Stimulated activated CD4-positive, alpha-beta T cell treated with anti-CD3 and anti-CD28 coated beads, Interleukin-2, amount 100 ng/mL, for 24 hours (primary cell): ENCODE measurements at places on chromosomes 11 and 22.
A peak's percentile ranks its signal among the peaks of the same experiment; 100 is the strongest.

- peak; percentile 53 for DNase-seq
Observed at GRCh38 chr11:71977743-71978418, 20.8 kb upstream of the IL18BP start.

DNA sequence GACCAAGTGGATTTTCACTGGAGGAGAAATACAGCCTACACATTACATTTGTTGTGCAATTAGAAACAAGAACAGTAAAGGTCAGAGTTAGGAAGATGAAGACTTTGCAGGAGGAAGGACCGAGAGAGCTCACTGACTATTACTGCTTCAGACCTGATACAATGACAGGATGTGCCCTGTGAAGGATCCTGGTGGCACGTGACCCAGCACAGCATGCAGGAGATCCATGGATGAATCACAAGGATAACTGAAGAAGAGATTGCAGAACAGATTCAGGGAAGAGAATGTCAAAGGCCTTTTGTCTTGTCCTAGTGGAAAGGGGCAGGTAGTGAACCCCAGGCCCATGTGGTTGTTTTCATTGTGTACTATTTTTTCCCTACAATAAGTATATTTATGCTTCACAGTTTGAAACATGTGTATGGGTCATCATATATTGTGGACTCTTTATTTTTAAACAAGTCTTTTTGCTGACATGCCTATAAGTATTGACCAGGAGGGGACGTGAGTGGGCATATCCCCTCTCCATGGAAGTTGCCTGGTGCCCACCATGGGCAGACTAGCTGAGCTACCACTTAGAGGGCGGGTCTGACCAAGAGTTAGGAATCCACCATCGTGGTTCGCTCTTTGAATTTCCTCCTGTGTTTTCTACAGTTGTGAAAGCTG is 44.3 kb downstream of the RASSF10 start:
- DNase-seq: no peak

DNA sequence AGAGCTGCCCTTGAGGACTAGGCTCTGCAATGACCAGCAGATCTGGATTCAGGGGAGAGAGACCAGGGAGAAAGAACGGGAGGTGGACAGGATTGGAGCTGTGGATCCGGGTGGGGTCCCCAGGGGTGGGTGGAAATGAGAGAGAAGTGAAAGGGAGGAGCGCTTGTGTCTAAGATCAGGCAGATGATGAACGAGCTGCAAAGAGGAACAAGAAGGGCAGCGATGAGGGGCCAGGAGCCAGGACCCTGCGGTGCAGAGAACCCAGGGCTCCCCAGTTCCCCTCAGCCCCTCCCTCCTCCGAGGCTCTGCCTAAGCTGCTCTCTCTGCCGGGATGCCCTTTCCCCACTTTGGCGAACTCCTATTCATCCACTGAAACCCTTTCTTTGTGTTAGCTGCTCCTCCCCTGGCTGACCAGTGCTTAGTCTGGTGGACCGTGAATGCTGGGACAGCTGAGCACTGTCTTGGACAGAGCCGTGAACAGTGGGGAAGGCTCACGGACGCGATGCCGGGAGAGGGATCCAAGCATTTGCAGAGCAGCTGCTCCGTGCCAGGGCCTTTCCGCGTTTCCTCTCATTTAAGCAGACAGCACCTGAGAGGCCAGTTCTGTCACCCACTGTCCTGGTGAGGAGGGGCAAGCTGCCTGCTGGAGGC is 35.9 kb downstream of the SHISAL1 start:
- no peak for DNase-seq

DNA sequence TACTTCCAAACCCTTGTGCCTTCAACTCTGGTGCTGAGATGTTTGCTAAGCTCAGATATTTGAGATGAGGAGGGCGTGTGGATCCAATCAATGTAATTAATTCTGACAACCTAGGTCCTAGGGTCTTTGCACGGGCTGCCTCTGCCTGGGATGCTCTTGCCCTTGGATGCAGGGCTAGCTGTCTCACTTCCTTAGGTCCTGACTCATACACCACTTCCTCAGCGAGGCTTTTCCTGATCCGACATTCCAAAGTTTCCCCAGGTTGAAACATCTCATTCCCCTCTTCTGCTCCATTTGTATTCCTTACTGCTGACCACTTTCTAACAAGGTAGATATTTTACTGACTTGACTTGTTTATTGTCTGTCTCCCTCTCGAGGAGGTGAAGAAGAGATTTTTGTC is 43.0 kb upstream of the NTM start:
- no peak for DNase-seq

DNA sequence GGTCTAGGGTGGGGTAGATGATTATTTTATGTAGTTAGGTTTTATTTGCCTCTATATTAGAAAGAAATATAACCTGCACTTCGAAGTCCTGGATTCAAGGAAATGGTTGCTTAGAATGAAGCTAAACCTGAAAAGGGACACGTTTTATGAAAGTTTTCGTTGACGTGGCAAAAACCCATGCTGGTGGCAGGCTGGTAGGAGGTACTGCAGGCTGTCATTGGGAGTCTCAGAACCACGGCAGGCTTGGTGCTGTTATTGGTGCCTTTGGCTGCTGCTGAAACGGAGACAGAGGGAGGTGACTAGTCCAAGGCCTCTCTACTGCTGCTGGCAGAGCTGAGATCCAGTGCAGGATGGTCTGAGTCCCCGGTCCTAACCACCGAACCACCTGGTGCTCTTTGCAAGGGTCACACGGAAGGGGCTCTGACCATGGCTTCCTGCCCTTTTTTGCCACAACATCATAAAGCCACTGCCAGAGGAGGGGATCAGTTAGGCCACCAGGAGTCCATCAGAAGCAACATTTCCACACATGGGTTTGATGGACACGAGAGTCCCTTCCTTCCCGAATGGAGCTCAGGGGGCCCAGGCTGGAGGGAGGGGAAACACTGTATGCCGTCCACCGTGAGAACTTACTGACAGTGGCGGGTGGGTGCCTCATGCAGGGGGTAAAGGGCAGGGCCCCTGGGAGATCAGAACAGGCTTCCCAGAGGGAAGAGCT is 13.4 kb downstream of the CSF2RB start:
- DNase-seq: no peak

- DNase-seq: no peak
Observed at GRCh38 chr11:11422411-11423128, 69.5 kb upstream of the CSNK2A3 start.

- no peak for DNase-seq
Observed at GRCh38 chr22:26744892-26745808, 87.8 kb downstream of the MIAT start.

- no peak for DNase-seq
Observed at GRCh38 chr11:56716379-56716854, 17.5 kb downstream of the OR9G1 start.

DNA sequence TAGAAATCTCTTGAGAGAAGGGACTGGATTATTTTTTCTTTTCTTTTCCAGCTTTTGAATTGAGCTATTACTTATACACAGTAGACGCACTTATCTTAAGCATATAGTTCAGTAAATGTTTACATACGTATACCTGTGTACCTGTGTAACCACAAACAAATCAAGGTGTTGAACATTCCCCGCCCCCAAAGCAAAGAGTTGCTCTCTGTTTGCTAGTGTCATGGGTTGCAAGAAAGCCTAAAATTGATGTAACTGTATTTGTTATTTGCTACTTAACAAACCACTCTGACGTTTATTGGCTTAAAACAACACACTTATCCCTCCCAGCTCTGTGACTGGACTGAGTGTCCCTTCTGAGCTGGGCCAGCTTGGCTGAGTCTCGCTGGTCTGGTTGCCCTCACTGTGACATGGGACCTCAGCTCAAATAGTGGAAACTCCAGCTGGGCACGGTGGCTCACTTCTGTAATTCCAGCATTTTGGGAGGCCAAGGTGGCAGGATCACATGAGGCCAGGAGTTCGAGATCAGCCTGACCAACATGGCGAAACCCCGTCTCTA is 25.4 kb upstream of the CABP2 start:
- DNase-seq: no peak

DNA sequence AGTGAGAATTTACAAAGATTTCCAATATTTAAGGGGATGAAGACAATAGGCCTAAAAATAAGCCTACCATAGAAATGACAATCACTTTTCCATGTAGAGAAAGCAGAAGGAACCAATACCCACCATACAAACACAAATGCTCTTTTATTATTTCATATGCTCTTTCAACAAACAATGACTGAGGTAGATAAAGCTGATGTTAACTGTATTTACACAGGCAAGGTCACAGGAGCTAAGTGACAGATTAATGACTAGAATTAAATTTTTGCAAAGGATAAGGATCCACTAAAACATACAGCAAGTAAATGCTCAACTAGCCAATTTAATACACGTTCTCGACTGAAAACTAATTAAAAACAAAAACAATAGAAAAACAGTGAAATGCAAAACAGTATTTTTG is 34.2 kb downstream of the PICALM start:
- no peak for DNase-seq

- no peak for DNase-seq
Observed at GRCh38 chr11:76148231-76148630, 58.1 kb downstream of the WNT11 start.

GRCh38 chr22:50703726-50704509 is 31.3 kb downstream of the SHANK3 start:
- DNase-seq: no peak

DNA sequence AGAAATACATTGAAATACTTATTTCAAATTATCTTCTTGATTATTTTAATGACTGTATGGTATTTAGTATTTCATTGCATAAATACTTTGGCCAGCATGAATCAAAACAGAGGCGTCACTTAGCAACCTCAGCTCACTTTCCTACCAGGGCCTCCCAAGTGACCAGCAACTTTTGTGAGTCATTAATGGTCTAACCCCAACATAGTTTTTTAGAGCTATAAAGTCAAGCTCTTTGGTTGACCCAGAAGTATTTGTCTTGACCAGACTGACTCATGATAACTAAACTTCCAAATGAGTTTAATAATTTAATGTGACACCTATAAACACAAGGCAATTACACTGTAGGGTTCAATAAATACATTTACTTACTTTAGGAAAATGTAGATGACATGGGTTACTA is 27.9 kb upstream of the RBMXL2 start:
- no peak for DNase-seq

DNA sequence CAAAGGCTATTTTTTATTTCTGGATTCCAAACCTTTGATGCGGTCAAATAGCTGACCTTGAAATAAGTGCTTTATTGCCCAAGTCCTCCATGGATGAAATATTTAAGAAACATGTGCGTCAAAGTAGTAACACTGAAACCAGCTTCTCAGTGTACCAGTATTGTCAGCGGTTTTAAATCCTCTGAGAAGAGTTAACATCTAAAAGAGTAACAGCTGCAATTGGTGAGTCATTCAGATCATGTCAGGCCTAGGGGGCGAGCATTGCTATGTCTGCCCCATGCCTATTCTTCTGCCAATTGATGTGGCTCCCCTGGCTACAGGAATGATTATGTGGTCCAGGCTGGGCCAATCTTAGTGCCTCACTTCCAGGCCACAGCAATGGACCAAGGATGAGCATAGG is 263.3 kb upstream of the SORL1-AS1 start:
- DNase-seq: no peak

DNA sequence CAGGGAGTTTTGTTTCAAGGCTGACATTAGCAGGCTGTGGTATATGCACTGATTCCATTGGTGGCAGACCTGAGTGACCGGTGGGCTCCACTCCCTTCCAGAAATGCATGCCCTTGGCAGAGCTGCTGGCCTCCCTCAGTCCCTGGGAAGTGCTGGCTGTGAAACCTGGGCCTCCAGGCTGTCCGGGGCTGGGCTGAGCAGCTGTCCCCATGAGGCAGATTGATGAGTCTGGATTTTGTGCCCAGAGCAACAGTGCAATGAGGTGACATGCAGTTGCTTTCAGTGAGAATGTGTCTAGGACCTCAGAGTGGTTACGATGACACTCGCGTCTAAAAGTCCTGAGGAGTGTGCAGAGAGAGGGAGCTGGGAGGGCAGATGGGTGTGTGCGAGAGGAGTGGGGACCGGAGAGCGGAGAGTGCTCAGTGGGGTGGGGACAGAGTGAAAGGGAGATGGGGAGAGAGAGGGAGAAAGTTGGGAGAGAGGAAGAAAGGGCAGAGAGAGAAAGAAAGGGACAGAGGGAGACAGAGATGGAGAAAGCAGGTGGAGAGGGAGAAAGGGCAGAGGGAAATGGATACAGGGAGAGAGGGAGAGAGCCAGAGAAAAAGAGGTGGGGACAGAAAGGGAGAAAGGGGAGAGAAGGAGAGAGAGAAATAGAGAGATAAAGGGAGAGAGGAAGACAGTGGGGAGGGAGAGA is 978.3 kb downstream of the BRD1 start:
- DNase-seq: no peak

- DNase-seq: no peak
Observed at GRCh38 chr11:106400949-106401570, 323.6 kb downstream of the AASDHPPT start.

DNA sequence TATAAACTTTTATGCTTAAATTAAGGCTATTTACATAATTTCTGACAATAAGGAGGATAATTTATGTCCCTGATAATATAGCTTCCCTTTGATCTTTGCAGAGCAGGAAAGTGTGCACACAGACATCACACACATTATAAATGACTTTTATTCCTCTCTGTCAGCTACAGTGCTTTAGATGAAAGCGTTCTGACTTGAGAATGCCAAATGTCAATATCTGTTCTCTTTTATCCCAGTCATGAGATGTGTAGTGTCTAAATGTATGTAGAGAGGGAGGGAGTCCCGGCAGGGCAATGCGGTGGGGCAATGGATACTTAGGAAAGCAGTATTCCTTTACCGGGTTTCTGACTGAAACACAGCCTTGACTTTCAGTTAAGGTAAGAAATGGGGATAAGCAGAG is 225.4 kb upstream of the CHORDC1 start:
- no peak for DNase-seq

DNA sequence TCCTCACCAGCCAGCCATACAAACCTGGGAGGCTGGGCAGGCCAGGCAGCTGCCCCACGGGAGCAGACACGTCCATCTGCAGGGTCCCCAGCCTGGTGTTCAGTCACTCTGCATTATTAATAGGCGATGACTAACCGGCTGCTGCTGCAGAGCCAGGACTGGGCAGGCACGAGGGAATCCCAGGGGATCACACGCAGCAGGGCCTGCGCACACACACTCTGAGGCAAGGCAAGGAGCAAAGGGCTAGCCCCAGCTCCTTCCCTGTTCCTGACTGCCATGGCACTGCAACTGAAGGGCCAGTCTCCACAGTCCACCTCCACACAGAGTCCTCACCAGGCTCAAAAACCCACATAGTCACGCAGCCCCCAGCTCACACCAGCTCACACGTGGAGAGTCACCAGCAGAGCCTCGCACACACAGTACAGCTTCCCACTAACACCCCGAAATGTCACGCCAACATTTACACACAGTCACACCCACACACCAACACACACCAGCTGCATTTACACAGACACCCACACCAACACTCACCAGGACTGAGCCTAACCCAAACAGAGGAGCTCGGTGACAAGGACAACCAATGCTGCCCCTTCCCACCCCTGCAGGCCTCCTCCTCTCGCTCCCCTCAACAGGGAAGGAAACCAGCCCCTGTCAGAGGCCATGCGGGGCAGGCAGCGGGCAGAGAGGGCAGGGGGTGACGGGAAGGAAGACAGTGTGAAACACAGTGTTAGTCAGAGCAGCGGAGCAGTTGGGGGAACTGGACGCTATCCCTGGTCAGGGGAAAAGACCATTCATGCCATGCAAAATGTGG is 47.3 kb downstream of the NRXN2 start:
- no peak for DNase-seq
